RPMI7951 (cell line): ENCODE measurements at places on chromosomes 5 and 9. TPM values are rescaled to one million over a fixed set of nuclear protein-coding genes. Genes with fewer than 3 reads are reported as not detected.

PTBP3 gene
- 21.4 and 36.4 TPM in 2 replicates for total RNA-seq

TENT4A gene
- total RNA-seq, result 5.5 and 6.0 TPM in 2 replicates

IFNA21 gene
- total RNA-seq, result not detected in 2 replicates

DNAI1 gene
- not detected in 2 replicates for total RNA-seq

SMC5 gene
- total RNA-seq, result 19.1 and 23.9 TPM in 2 replicates

OLFM1 gene
- total RNA-seq, result 0.12 and 0.29 TPM in 2 replicates

IFNA2 gene
- total RNA-seq, result not detected in 2 replicates

DNM1 gene
- 16.1 and 17.4 TPM in 2 replicates for total RNA-seq

ENHO gene
- 0.29 and 0.48 TPM in 2 replicates for total RNA-seq

GRCh38 chr5:124623265-124623664 is 123.2 kb downstream of the ZNF608 start:
- DNase-seq, result no peak

DNA sequence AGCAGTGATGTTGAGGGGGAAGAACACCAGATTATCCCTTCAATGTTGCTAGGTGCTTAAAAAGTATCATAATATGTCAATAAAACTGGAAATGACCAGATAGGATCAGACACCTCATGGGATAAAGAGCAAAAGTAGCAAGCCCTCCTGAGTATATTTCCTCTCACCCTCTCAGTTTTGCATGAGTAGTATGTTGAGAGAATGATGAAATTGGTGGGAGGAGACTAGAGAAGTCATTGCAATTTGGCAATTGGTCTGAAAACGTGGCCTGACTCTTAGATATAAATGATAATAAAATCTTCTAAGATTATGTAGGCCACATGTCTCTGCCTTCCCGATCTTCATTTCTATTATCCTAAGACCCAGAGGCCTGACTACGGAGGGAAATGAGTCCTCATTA is 151.2 kb upstream of the ARRDC3 start:
- no peak for DNase-seq

DNA sequence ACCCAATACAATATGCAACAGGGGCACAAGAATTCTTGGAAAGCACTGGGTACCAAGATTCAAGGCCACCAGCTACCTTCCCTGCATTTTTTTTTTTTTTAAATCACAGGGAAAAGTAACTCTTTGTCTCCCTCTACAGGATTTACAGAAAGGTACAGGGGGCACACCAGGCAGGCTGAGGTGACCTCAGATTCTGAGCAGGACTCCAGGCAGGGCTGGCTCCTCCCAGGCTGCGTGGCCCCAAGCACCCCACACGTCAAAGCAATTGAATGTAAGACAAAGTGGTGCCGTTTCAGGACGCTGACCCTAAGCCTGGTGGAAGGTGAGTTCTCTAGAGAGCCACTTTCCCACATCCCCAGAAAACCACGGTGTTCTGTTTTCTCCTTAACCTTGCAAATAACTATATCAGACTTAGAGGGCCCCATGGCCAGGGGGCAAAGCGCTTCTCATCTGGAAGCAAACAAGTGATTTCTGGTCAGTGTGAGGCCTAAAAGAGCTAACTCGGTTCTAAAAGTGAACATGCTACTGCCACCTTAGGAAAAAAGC is 222.6 kb downstream of the ROR2 start:
- DNase-seq, result peak; percentile 41

GRCh38 chr5:4370218-4370617 is 769.9 kb upstream of the ADAMTS16 start:
- no peak for DNase-seq

GRCh38 chr5:15266841-15267240 is 233.1 kb upstream of the FBXL7 start:
- no peak for DNase-seq

- DNase-seq, result no peak
These were observed 251.8 kb downstream of the EFNA5 start for GRCh38 chr5:107418902-107419301.

DNA sequence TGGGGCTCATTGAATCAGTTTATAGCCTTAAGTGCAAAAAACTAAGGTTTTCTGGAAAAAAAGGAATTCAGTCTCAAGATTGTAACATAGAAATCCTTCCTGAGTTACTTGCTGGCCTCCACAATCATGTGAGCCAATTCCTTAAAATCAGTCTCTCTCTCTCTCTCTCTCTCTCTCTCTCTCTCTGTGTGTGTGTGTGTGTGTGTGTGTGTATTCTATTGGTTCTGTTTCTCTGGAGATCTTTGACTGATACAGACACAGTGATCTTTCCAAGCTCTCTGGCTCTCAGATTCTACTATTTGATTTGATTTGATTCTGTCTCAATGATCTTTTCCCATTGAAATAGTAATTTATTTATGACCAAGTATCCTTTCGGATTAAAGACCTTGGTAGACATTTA is 74.6 kb downstream of the CFAP95 start:
- no peak for DNase-seq

- no peak for DNase-seq
These were observed 11.1 kb downstream of the GAPVD1 start for GRCh38 chr9:125272697-125273096.

GRCh38 chr9:135711391-135711790 is 9.4 kb downstream of the KCNT1 start:
- DNase-seq, result no peak

- no peak for DNase-seq
These were observed 90.3 kb upstream of the PHYKPL start for GRCh38 chr5:178322736-178323540.

DNA sequence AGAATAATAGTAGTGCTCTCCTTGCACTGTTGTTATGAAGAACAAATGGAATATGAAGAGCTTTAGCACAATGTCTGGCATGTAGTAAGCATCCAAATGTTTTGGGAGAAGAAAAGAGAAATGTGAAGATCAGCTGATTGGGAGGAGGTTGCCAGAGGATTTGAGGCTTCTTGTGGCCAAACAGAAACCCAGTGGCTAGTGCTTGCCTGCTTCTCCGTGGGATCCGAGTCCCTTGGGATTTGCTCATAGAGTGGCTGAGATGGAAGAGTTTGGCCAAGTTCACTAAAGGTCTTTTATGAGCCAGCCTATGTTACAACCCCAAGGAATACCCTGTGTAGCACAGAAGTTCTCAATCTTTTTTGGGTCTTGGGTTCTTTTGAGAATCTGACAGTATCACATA is 86.0 kb downstream of the ANGPTL2 start:
- no peak for DNase-seq

DNA sequence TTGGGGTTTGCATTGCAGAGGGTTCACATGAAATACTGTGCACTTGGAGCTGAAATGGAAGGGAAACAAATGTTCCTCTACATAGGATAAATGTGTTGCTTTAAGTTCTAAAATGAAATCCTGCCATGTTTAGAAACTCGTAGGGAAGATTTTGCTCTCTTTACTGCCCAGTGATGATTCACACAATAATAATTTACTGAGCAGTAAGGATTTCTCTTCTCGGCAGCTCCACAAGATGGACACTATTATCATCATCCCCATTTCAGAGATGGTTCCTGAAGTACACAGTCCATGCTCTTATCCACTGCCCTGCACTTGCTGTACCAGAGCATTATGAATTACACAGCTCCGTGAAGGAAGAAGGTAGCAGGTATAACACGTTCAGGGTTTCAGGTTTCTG is 4.1 kb downstream of the HACD4 start:
- DNase-seq, result peak; percentile 3

DNA sequence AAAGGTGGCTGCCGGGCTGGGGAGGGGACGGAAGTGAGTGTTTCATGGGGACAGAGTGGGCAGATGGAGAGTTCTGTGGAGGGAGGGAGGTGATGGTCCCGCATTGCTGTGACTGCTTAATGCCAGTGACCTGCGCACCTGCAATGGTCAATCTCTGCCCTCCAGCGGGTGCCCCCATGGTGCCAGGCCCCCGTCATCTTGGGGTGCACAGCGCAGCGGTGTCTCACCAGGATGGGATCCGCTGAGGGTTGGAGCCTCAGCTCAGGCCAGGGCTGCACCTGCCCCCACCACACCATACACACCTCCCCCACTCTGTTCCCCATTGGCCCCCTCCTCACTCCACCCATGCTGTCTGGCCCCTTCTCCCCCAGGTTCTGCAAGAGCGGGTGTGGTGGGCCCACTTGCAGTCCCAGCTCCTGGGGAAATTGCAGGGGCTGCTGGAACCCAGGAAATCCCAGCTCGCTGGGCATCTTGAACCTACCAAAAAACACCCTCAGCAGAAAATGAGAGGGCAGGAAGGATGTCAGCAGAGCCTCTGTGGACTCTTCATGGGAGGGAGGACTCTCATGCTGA is 12.1 kb upstream of the CAMSAP1 start:
- DNase-seq, result no peak

- no peak for DNase-seq
These were observed 7.1 kb upstream of the KLF9 start for GRCh38 chr9:70421272-70422180.

- DNase-seq, result no peak
These were observed 184.0 kb downstream of the CNTLN start for GRCh38 chr9:17318821-17319320.

DNA sequence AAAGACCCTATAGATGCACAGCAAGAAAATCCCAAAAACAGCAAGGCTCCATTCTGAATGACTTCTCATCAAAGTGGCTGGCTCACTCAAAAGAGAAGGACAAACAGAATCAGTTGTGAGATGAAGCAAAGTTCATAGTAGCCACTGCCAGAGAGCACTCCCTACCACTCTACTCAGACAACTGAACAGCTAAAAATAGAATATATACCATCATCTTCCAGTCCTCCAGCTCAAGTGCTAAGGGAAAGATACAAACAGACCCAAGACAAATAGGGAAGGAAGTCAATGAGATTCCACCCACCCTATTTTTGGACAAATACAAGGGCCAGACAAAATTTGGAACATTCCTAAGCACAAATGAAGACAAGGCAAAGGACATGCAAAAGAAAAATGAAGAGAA is 20.6 kb downstream of the GNAQ start:
- no peak for DNase-seq

DNA sequence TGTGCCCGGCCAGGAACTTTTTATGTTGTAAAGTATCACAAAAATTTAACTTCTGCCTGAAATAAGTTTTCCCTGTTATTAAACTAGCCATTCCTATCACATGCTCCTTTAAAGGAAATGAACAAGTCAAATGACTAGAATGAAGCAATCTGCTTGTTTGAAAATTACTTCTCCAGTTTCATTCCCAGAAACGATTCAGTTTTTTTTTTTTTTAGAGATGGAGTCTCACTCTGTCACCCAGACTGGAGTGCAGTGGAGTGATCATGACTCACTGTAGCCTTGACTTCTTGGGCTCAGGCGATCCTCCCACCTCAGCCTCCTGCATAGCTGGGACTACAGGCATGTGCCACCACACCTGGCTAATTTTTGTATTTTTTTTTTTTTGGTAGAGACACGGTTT is 13.3 kb upstream of the GNG10 start:
- DNase-seq, result no peak

GRCh38 chr9:129177443-129177790 is 644 bp downstream of the IER5L start:
- DNase-seq, result no peak

GRCh38 chr9:75531588-75531987 is 358.9 kb upstream of the PCSK5 start:
- DNase-seq, result no peak

DNA sequence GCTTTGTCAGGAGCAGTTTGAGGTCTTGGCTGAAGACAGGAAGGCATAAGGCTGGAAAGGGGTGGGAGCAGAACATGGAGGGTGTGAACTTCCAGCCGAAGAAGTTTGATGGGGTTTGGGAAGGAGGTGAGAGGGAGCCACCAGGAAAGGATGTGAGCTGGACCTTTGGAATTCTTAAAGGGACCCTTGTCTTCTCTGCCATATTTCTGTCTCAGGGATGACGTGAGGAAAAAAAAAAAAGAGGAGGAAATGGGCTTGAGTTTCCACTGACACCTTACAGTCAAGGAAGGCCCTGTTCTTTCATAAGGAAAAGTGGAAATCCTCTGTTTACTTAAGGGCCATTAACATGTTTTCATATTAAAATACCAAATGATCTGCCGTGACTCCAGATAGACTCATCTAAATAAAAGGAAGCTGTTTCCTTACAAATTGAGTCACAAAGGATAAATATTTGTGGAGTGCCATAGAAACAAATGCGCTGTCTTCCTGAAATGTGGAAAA is 132.1 kb downstream of the PALM2AKAP2 start:
- DNase-seq, result peak; percentile 55

DNA sequence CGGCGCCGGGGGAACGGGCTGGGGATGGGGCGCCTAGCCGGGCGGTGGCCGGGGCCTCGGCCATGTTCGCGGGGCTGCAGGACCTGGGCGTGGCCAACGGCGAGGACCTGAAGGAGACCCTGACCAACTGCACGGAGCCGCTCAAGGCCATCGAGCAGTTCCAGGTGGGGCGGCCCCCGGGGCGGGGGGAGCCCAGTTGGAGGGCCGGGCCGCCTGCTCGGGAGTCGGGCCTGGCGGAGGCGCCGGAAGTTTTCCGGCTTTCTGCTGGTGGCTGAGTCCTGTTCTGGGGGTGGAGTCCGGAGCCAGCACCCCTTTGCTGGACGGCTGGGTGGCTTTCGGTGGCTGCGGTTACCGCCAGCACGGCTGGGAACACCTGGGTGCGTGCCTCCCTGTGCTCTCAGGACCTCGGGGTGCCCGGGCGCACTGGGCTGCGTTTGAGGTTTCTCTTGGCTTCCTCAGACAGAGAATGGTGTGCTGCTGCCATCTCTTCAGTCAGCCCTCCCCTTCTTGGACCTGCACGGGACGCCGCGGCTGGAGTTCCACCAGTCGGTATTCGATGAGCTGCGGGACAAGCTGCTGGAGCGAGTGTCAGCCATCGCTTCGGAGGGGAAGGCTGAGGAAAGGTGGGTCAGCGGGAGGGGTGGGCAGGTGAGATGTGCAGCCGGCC is 454 bp downstream of the NELFB start:
- peak; percentile 30 for DNase-seq

- no peak for DNase-seq
These were observed 389.6 kb downstream of the YTHDC2 start for GRCh38 chr5:113902917-113903660.

GRCh38 chr5:145579301-145579700 is 255.8 kb downstream of the PRELID2 start:
- DNase-seq, result no peak

DNA sequence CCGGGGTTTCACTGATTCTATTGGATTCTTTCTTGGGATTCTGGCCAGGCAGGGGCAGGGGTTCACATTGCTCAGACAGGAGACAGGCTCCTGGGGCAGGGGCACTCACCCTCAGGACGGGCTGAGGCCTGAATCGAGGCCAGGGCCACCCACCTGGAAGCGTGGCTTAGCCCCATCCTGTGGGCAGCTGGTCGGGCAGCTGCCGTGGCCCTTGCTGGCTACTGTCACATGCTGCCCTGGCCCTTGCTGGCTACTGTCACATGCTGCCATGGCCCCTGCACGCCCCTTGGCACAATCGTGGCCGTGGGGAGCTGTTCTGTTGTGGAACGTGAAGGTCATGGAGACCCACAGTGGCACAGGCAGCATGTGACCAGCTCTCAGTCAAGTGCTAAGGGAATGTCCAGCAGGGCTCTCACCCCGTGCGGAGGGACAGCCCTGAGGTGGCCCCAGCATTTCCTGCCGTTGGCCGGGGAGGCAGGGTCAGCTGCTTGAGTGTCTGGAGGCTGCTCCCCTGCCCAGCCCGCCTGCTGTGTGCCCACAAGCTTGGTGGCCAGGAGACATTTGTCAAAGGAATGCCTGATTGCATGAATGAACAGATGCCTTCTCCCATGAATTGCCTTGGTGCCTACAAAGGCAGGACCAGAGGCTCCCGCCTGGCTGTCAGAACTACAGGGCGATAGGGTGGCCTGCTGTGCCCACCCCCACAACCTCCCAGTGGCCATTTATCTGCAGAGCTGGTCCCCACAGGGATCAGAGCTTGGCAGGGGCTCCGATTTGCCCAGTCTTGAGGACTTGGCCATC is 16.9 kb upstream of the TMEM250 start:
- DNase-seq, result no peak

GRCh38 chr9:76643399-76644117 is 120.7 kb upstream of the PCA3 start:
- no peak for DNase-seq
